ENCODE measurements at places on chromosomes 2 and 18. TPM values are rescaled to one million over a fixed set of nuclear protein-coding genes. Genes with fewer than 3 reads are reported as not detected.

DNA sequence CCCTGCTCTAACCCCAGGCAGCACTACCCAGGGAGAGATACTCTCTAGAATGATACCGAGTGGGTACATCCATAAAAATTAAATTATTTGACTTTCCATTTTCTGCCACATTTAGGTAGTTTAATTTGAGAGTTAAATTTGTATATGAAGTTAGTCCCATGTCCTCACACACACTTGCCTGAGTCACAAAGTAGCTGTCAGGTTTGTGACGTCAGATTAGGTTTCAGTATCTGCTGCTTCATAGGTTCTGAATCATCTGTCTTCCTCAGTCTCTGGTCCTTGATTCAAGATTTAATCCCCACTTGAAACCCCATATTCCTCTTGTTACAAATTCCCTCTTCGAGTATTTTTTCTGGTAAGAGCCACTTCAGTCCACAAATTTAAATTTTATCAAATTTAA is 738.6 kb upstream of the FAM98A start:
- no peak for DNase-seq

- no peak for DNase-seq
Observed at GRCh38 chr2:224736227-224736626, 20.1 kb upstream of the CCDC195 start.

CTNNA2 gene
- not detected for total RNA-seq

DNA sequence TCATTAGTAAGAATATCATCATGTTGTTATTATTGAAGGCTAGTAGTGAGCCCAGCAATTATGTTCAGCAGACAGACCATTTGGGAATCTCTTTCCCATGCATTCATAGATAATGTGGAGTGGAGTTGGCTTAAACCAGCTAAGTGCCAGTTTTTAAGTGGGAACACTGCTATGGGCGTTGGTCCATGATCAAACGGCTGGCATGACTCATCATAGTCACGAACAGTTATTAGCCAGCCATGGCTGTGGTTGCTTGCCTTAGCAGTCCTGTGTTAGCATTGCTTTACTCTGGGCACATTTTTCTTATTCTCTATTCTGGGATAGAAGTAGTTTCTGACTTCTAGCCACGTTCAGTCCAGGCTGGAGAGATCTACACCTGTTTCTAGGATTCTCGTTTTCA is 17.7 kb downstream of the EIF4E2 start:
- no peak for DNase-seq

PDE1A gene
- 2.5 TPM for total RNA-seq

GRCh38 chr18:6362559-6363129 is 52.1 kb downstream of the L3MBTL4 start:
- no peak for DNase-seq

Measured in lower leg skin (tissue), 4 donors.